ENCODE measurements at places on chromosomes 7 and 10. TPM values are rescaled to one million over a fixed set of nuclear protein-coding genes. Genes with fewer than 3 reads are reported as not detected.

The KLF14 gene
- total RNA-seq, result not detected

DNA sequence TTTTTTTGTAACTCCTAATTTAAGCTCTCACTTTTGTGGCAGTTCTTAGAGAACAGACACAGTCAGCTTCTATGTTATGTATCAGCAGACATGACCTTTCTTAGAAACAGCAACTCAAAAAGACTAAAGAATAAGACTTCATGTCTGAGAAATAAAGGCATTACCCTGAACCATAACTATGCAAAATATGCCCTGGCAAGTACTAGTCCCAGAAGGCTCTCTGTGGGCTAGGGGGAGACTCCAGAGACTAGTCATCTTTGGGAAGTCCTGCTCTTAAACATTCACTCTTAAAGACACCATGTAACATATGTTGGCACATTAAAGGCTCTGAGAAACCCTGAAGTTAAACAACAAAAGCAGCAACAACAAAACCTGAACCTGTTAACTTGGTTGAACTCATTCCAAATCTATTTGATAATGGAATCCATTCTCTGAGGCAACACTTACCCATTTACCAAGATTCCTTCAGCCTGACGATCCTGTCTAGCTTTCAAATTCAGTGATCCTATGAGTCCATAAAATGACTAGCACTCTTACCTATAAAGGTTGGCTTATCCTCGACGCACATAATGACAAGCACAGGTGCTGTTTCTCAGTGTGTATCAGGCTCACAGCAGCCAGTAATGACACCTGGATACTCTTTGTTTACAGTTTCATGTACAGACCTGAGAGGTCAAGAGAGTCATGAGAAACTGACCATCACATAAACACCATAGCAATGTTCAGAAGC is 62.3 kb downstream of the OSBPL3 start:
- DNase-seq, result no peak

GRCh38 chr10:86397120-86397519 is 30.5 kb upstream of the GRID1 start:
- no peak for DNase-seq

The RELN gene
- total RNA-seq, result 7.4 TPM

DNA sequence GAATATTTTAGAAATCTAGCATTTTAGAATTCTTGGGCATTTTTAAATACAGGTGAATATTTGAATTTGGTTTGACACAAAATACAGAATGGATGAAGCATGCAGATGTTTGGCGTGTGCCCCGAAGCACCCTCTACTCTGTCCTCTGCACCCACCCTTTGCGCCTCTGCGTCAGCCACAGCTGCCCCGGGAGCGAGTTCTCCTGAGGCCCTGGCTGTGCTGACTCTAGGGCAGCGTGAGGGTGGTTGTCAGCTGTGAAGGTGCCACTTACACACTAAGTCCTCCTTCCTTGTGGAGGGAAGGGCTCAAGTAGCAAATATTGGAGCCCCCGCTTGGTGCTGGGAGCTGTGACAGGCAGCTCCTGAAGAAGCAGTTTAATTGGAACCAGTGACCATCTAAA is 48.4 kb downstream of the DAGLB start:
- DNase-seq, result no peak

The NSUN5 gene
- 25.3 TPM for total RNA-seq

DNA sequence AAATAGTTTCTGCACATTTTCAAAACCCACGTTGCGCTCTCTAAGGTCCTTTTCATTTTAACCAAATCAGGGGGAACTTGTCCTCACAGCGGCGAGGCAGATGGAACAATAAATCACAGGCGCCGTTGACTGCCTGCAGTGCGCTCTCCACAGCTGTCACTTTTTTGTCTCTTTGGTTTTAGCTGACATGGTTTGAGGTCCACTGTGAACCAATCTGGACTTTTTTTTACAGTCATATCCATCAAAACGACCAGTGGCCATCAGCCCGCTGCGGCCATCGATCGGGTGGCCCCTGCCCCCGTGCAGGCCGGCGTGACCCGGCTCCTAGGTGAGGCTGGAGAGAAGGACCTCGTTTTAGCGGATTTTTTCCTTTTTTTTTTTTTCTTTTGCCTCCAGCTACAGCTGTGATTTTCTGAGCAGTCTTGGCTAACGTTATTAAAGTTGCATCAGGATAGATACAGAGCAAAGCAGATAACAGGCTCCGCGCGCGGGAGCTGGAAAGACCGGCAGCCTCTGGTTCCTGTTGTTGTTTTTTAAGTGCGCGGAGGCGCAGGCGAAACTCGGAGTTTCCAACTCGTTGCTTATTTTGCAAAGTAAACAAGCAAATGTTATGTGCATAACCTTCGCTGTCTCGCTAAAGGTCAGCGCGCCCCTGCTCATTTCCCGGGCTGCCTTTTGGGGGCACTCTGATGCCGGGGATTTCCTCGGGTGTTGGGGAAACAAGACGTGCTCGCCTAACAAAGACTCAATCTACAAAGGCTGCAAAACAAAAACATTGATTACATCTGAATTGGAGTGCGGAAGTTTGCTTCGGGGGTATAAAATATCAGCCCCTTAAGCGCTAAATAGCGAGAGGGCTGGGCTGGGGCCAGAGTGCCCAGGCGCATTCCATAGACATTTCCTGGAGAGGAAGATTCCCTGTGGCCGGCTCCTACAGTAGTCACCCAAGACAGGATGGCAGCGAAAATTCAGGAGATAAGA is 414.8 kb upstream of the MKI67 start:
- no peak for DNase-seq

GRCh38 chr10:119344381-119344780 is 137.0 kb downstream of the GRK5 start:
- DNase-seq, result no peak

DNA sequence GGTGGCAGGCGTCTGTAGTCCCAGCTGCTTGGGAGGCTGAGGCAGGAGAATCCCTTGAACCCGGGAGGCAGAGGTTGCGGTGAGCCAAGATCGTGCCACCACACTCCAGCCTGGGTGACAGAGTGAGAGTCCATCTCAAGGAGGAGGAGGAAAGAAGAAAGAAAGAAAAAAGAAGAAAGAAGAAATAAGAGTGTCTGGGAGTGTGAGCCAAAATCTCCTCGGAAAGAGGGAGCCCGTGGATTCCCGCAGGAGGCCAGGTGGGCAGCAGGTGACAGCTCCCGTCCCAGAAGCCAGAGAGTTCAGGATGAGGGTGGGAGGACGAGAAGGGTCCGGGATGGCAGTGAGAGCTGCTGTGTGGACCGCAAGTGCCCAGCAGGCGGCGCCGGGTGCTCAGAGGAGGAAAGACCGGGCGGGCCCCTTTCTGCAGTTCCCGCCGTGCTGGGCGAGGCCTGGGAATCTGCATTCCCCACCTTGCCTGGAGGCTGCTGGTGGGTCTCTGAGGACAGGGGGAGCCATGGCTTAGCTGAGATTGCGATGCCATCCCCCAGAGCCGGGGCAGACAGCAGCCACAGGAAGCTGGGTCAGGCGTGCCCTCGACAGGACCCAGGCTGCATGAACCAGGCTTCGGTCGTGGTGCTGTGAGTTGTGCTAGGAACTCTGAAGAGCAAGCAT is 17.1 kb upstream of the AMZ1 start:
- no peak for DNase-seq

- no peak for DNase-seq
Measured at GRCh38 chr10:557792-558328, 131.6 kb downstream of the DIP2C start.

The NKX1-2 gene
- total RNA-seq, result 0.98 TPM

The STEAP1B gene
- 8.8 TPM for total RNA-seq

The ADARB2 gene
- total RNA-seq, result 3.4 TPM

The COG5 gene
- 55.2 TPM for total RNA-seq

DNA sequence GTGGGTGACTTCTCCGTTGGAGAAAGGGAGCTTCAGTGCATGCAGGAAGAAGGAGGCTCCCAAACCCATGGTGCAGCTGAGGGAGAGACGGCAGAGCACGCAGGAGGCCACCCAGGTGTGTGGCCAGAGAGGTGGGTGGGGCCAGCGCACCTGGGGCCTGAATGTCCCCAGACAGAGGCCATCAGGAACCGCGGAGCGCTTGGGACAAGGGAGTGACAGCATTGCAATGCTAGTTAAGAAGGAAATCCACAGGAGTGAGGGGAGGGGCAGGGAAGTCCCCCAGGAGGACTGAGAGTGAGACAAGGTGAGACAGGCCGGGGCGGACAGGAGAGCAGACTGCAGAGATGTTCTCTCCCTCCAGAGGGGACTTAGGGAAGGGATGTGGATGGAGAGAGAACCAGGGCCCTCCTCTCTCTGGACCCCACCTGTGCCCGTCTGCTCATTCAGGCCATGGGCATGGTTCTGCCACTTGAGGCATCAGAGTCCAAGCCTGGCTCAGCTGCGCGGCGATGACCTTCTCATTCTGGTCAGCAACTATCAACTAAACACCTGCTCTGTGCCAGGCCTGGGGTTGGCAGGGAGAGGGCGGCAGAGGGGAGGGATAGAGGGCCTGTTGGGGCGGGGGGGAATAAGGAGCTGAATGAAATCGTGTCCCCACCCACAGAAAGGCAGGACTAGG is 69.4 kb upstream of the COL13A1 start:
- no peak for DNase-seq

The ZNF775 gene
- 4.4 TPM for total RNA-seq

- DNase-seq, result no peak
Measured at GRCh38 chr7:136293841-136294391, 316.8 kb upstream of the MTPN start.

The AASS gene
- total RNA-seq, result 34.4 TPM

GRCh38 chr10:124116771-124117510 is 23.5 kb upstream of the CHST15 start:
- DNase-seq, result no peak

The CHST3 gene
- total RNA-seq, result 26.0 TPM

DNA sequence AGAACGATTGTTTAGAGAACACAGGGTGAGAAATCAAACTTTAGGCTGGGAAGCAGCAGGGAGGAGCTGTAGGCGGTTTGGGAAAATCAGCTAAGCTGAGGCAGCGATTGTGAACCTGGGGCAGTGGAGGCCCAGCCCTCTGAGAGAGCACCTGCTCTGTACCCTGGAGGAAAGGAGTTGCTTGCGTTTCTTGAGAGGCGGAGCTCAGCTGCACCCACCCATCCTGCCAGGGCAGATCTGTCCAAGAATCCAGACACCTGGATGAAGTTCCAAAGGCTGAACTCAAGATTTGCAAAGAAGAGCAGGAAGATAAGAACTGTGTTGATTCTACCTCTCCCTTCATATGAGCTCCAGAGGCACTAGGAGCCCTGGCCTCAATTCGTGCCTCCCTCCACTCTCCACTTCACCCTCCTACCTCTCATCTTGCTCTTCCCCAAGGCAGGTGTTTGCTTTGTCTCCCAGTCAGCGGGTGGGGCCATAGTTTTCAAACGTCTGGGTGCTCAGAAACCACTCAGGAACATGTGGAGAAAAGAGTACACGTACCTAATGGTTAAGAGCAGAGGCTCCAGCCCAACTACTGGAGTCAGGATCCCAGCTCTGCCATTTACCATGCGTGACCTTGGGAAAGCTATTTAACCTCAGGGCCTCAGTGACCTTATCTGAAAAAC is 21.5 kb upstream of the TMEM213 start:
- DNase-seq, result no peak

DNA sequence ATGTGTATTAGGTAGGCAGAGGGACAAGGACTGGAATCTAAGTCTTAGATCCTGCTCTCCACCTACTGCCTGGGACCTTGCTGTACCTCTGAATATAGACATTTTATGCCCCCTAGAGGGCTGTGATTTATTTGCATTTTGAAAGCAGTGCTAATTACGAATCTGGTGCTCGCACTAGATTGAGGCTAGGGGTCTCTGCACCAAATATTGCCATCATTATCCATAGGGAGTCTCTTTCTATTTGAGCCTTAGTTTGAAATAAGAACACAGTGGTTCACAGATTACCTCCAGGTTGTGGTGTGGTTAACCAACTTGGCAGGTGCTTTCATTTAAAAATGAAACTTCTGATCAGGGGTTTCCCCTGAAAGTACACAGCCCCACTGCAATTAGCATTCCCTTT is 41.8 kb downstream of the CNNM1 start:
- DNase-seq, result no peak

DNA sequence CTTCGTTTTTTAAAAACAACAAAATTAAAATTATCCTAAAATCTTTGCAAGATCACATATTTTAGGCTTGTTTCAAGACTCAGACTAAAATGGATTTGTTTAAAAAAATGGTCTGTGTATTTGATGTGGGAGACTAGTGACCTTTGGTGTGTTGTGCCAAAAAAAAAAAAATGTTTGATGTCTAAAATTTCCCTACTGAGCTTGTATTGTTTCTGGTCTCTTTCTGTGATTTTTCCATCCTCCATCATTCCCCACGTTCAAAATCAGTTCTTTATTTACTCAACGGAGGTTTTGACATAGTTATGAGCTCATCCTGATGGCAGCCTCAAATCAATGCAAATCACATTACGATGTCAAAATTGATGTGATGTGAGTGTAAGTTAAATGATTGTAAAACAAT is 326.2 kb downstream of the RNLS start:
- no peak for DNase-seq

DNA sequence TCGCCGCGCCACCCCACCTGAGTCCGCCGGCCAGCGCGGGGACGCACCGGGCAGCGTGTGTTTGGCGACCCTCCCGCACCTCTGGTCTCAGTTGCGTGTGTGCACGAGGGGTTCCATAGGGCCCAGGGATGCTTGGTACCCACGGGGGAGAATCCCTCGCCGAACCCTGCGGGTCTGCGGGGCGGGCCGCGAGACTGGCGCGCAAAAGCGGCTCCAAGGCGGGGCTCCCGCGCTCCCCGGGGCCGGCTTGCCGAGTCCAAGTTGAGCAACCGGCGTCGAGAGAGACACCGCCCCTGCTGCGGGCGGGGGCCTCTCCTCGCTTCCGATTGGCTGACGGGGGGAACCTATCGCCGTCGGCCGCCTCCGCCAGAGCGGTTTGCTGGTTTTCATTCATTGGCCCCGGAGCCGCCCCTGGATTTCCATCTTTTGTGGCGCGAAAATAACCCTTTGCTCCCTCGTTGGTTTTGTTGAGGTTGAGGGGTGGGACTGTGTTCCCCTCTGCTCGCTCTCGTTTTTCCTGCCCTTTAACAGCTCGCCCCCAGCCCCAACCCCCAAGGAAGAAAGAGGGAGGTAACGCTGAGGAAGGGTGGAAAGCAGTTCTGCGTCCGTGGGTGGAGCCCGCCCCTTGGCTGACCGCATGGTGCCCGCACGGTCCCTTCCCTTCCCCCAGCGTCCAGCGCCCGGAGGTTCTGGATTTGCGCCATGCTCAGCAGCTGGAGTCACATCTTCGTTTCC is 4.0 kb upstream of the IGF2BP3 start:
- DNase-seq, result no peak

DNA sequence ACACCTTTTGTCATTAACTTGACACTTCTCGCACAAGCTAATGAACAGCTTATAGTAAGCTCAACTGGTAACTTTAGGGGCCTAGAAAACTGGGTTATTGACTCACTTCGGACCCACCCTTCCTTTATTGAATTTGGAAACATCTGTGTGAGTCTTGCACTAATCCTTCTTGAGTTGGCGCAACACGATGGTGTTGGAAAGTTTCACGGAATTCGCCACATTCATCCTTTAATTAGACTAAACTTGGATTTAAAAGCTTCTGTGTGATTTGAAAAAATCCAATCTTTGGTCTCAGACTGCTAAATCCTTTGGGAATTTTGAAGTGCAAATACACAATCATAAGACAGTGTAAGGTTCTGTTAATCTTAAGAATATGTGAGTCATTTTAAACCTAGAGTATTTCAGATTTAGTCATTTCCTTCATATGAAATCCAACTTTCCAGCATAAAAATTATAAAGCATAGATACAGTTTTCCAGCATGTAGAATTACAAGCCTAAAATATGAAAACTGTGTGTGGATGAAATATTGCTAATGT is 15.1 kb downstream of the FZD8 start:
- no peak for DNase-seq

The ASIC3 gene
- 3.7 TPM for total RNA-seq

All from vagina (tissue), 2 donors.